ENCODE measurements at places on chromosomes 3 and 15.
A peak's percentile ranks its signal among the peaks of the same experiment; 100 is the strongest.

- DNase-seq: peak; percentile 43
Observed at GRCh38 chr15:91603384-91604080, 250.0 kb upstream of the SLCO3A1 start.

DNA sequence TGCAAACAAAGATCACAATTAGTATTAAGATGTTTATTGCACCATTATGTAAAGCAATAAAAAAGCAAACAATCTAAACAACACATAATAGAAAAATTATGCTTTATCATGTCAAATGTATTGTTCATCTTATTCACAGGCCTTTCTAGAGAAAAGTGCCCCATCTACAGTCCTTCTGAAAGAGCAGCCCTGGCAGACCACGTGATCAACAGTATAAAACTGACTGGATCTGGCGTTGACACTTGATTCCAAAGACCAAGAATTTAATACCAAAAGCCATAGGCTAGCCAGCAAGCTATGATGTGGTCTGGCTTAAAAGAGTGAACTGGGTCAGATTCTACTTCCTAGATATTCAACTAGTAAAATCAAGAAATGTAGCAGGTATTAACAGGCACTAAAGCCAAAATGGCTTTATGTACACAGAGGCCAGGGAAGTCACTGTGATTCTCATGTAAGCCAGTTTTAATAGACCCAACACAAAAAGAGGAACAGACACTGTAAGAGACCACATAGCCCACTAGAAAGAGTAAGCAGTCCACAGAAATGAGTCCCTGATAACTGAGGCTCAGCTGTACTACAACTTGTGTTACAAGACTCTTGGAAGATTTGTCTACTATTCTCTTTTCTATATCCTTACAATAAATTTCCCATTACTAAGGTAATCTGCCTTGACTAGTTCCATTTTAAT is 32.5 kb downstream of the DMXL2 start:
- DNase-seq: no peak

- DNase-seq: no peak
Observed at GRCh38 chr15:66912001-66912400, 153.4 kb upstream of the SMAD3 start.

DNA sequence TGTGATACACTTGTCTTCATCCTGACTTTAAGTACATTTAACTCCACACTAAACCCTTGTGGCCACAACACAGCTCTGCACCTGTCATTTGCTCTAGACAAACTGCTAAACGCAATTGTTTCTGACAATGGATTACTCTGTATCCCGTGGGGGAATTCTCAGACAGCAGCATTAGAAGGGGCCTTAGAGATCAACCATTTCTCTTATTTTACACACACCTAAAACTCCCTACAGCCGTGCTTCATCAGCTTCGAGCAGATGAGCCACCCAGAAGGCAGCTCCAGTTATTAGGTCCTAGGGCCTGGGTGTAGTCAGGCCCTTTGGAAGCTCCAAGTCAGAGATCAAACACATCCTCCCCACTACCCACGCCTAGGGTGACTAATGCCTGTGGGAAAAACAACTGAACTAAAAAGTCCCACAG is 1.3 kb upstream of the IL12A start:
- peak; percentile 60 for DNase-seq

- DNase-seq: no peak
Observed at GRCh38 chr3:113574213-113574612, 41.9 kb downstream of the SIDT1 start.

GRCh38 chr15:83174891-83175290 is 32.7 kb downstream of the HDGFL3 start:
- DNase-seq: no peak

- DNase-seq: no peak
Observed at GRCh38 chr3:16398648-16399047, 114.9 kb downstream of the RFTN1 start.

Data from M059J (cell line).